ENCODE measurements at places on chromosomes 2 and 18. TPM values are rescaled to one million over a fixed set of nuclear protein-coding genes. Genes with fewer than 3 reads are reported as not detected.

- DNase-seq: no peak
Measured at GRCh38 chr2:63975437-63976124, 43.6 kb downstream of the VPS54 start.

VSNL1 gene
- total RNA-seq: 52.5 TPM

TRIM43 gene
- total RNA-seq: not detected

DNA sequence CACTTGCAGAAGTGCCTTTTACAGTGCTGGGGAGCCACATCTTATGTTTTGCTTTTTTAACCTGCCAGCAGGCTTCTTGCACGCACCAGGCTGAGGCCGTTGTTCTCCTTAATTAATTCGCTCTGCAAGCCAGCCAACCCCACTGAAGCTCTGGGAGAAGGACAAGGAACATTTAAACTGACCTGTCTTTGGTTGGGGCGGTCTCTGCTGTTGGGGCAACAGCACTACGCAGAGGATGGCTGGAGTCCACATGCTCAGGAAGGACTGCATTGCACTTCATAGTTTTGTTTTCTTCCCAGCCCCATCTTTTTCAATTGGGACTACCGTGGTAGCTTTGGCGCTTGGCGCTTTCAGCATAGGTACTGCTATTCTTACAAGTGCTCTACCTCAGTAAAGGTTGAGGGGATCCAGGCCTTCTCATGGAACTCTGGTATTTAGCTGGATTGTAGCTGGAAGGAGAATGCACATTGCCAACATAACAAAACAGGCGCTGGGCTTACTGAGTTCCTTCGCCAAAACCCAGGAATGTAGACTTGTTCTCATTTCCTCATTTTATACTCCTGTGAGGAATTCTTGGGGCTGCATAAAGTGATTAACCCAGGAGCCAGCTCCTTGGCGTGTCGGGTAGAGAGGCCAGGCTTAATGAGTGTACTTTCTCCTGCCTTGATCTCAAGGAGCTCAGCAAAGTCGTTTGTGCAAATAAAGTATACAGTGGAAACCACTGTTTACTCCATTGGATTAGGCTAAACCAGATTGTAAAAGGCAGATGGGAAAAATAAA is 146.2 kb downstream of the PRKCE start:
- DNase-seq: no peak

HOXD3 gene
- 7.5 TPM for total RNA-seq

GRCh38 chr2:141554810-141555209 is 576.0 kb downstream of the LRP1B start:
- DNase-seq: peak; percentile 29

GRCh38 chr2:1947316-1947715 is 203.0 kb upstream of the PXDN start:
- DNase-seq: no peak

PTPN18 gene
- 20.8 TPM for total RNA-seq

GRCh38 chr18:51150113-51150700 is 47.3 kb downstream of the MEX3C start:
- peak; percentile 25 for DNase-seq

DNA sequence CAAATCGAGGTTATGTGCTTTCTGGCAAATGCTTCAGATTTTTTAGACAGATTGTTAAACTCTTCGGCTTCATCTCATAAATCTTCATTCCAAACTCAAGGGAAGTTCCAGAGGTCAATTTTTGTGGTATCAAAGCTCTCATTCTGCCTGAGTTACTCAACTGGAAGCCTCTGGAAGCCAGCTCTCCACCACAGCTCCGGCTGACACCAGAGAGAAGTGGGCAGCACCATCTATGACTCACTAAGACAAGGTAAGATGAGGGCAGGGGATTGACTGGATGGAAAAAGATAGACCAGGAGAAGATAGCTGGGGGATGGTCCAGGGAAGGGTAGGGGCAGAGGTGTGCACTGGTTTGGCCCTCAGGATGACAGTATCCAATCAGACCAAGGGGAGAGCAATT is 137.3 kb upstream of the HNRNPA3 start:
- no peak for DNase-seq

- DNase-seq: no peak
Measured at GRCh38 chr18:74389171-74389927, 67.8 kb downstream of the DIPK1C start.

DNA sequence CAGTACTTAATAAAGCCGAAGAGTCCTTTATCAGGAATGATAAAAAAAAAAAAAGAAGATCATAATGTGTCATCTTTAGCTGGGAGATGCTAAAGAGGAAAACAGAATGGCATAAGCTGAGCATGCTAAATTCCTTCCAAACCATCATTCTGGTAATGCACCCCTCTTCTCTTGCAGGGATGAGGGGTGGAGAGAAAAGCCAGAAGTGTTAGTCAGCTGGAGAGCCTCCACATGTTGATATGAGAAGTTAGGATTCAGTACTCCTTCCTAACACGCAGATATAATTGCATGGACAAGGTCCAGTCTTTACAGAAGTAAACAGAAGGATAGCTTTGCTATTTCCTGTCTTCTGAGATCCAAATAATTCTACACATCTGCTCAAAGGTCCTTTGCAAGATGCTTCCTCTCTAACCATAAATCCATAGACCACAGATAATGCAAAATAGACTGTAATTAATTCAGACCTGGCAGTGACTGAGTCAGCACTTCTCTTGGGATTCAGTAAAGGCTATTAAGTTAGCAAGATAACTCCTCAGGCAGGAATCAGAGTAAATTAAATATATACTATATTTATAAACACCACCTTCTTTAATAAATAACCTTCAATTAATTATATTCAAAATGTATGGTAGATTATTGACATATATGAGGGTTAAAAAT is 930.0 kb upstream of the KLHL29 start:
- DNase-seq: no peak

METTL5 gene
- 68.4 TPM for total RNA-seq

GRCh38 chr2:101371636-101372035 is 15.7 kb downstream of the CREG2 start:
- no peak for DNase-seq

ATP6V1C2 gene
- not detected for total RNA-seq

DNA sequence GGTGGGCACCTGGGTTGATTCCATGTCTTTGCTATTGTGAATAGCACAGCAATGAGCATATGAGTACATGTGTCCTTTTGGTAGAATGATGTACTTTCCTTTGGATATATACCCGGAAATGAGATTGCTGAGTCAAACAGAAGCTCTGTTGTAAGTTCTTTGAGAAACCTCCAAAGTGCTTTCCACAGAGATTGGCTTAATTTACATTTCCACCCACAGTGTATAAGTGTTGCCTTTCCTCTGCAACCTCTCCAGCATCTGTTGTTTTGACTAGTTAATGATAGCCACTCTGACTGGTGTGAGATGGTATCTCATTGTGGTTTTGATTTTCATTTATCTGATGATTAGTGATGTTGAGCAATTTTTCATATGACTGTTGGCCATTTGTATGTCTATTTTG is 194.8 kb downstream of the ZNF804A start:
- no peak for DNase-seq

GRB14 gene
- 6.0 TPM for total RNA-seq
